Progenitor cell of endocrine pancreas (in vitro differentiated cells): ENCODE measurements at places on chromosomes 12 and 14.

DNA sequence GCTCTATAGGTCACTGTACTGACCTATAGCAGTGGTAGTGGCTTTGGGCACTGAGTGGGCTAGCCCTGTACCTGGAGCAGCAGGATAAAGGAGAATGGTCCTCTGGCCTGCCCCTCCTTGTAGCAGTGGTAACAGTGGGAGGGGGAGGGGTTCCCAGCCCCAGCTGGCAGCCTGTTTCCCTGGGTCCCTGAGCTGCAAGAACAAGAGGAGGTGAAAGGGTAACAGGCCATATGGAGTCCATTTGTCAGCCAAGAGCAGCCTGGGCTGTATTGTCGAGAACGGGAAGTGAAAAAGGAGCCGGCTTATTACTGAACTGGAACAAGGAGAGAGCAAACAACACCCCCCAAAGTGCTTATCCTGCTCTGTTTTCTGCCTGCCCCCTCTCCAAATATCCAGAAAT, 73.8 kb upstream of the SRSF5 start:
- DNase-seq = no peak

DNA sequence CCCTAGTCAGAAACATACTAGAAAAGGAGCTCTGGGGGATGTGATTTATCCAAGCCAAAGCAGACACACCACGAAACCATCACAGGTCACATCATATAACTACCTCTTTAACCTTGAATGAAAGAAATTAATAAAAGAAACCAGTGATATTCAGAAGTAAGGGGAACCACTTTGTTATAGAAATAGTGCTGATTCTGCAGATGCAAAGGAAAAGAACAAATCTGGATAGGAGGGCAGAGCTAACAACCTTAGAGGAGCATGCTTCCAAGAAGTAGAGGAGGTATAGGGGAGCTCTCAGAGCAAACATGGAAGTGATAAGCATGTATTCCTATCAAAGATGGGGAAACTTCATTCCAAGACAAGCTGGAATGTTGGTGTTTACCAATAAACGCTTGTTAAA, 117.0 kb upstream of the MDM1 start:
- no peak for DNase-seq

GRCh38 chr12:6182279-6182898, 17.8 kb upstream of the CD9 start:
- no peak for DNase-seq

GRCh38 chr14:65159281-65160062, 57.2 kb upstream of the MAX start:
- no peak for DNase-seq

DNA sequence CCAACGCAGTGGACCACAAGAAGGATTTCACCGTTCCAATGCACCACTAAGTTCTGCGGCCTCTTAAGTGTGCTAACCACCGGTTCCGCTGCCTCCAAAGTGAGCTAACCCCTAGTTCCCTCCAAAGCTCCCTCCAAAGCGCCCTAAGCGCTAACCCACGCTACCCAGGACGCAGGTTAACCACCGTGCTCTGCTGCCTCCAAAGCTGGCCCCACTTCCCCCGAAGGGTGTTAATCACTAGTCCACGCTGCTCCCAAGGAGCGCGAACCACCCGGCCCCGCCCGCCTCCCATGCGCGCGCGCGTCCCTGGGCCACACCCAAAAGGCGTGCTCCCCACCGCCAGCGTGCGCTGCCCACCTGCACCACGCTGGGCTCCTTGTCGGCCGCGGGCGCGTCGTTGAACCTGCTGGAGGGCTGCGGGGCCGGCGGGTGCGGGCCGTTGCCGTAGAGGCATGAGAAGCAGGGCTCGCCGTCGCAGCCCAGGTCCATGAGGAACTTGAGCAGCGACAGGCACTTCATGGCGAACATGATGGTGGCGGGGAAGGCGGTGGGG, 11.7 kb downstream of the FAM181A start:
- DNase-seq = no peak

DNA sequence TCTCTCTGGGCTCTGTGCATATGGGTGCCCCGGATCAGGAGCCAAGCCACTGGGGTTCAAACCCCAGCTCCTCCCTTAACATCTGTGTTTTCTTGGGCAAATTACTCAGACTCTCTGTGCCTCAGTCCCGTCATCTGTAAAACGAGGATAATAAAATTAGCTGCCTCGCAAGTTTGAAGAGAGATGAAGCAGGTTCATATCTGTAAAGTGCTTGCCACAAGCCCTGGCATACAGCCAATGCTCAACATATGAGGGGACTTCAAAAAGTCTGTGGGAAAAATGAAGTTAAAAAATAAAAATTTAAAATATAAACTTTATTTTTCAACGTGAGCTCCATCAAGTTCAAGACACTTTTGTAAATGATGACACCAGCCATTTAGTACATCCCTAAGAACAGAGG, 276.7 kb downstream of the FOXN3 start:
- no peak for DNase-seq

DNA sequence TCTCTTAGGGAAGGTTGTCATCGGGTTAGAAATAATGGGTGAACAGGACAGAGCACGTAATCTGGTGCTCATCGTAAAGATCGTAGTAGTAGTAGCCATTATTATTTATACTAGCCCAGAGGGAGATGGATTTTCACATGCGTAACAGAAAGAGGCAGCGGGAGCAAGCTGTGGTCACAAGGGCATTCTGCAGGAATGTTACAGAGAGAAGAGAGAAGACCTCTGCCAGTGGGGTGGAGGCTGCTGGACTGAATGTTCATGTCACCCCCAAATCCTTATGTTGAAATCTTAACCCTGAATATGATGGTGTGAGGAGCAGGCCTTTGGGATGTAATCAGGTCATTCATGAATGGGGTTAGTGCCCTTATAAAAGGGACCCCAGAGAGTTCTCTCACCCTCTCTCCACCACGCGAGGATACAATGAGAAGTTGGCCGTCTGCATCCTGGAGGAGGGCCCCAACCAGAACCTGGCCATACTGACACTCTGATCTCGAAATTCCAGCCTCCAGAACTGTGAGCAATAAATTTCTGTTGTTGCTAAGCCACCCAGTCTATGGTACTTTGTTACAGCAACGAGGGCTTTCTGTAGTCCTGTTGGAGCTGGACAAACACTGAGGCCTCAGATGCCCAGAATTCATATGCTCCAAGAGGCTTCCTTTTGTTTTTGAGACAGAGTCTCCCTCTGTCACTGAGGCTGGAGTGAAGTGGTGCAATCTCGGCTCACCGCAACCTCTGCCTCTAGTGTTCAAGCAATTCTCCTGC, 131.2 kb upstream of the MED13L start:
- no peak for DNase-seq

GRCh38 chr12:14773685-14774073, 29.6 kb downstream of the WBP11 start:
- DNase-seq = peak; percentile 38

DNA sequence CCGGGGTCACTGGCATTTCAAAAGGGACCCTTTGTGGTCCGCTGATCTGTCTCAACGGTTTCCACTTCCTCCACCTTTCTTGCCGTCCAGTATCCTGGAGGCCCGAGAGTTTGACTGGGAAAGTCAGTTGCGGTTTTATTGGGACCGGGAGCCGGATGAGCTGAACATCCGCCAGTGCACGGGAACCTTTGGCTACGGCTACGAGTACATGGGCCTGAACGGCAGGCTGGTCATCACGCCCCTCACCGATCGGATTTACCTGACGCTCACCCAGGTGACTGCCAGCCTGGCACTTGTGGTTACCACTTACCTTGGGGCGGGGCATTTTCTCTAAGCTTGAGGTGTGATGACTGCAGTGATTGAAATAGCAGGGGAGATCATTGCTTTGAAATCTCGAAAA, 83.8 kb downstream of the DNAH10 start:
- DNase-seq = no peak

GRCh38 chr14:65486863-65487262, 74.3 kb downstream of the FUT8 start:
- no peak for DNase-seq

DNA sequence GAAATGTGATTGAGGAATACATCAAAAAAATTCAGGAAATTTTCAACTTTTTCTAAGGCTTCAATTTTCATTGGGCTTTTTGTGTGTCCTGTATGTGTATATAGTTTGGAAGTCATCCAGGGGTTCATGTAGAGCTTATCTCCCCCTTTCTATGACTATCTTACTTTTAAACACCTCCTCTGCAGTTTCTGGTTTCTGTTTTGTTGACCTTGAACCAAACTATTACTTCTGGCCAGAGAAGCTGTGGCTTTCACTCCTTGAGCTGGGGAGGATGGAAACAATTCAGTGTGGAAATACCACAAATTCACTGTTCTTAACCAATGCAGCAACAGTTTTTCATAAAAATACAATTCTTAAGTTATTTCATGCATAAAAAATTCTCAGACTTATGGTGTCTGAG, 613.2 kb upstream of the SEL1L start:
- no peak for DNase-seq

DNA sequence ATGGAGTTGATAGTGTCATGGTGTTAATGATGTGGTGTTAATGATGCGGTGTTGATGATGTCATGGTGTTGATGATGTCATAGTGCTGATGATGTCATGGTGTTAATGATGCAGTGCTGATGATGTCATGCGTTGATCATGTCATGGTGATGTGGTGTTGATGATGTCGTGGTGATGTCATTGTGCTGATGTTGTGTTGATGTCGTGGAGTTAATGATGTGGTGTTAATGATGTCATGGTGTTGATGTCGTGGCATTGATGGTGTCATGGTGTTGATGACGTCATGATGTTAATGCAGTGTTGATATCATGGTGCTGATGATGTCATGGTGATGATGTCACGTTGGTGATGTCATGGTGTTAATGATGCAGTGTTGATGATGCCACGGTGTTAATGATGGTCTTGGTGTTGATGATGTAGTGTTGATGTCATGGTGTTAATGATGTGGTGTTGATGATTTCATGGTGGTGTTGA, 49.1 kb upstream of the RIMBP2 start:
- DNase-seq = no peak

- DNase-seq = no peak
These were observed 411.1 kb upstream of the MDGA2 start for GRCh38 chr14:48086516-48086915.

DNA sequence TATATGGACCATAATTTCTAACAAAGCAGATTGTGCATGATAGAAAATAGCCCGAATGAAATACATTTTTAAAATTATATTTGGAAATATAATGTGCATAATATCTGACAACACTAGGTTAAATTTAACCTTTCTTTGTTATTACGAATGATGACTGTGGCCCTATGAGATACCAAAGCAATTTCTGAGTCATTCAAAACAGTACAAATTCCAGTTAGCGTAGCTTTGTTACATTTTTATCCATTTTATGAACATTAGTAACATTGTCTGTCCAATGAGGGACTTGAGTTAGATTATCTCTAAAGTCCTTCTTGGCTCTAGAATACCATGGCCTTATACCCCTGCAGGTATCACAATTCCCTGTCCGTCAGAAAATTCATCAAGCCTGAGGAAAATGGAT, 39.0 kb upstream of the REP15 start:
- no peak for DNase-seq

- DNase-seq = no peak
These were observed 4.7 kb downstream of the ADCK1 start for GRCh38 chr14:77804592-77804991.

- DNase-seq = no peak
These were observed 821.3 kb upstream of the TMEM132C start for GRCh38 chr12:127445581-127446139.

DNA sequence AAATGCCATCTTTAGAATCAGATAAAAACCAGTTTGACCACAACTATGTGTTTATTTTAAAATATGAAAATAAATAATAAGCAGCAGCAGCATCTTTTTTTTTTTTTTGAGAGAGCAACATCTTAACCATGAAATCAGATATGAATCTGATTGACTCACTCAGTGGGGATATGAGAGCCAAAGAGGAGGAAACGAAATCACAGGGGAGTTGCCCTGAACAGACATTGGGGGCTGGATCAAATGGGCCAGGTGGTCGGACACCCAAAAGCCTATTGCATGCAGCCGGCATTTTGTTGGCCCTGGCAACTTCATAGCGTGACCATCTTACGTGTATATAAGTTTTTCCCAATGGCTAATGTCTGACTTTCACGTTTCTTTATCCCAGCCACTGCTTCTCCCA, 321.1 kb downstream of the NPAS3 start:
- no peak for DNase-seq

DNA sequence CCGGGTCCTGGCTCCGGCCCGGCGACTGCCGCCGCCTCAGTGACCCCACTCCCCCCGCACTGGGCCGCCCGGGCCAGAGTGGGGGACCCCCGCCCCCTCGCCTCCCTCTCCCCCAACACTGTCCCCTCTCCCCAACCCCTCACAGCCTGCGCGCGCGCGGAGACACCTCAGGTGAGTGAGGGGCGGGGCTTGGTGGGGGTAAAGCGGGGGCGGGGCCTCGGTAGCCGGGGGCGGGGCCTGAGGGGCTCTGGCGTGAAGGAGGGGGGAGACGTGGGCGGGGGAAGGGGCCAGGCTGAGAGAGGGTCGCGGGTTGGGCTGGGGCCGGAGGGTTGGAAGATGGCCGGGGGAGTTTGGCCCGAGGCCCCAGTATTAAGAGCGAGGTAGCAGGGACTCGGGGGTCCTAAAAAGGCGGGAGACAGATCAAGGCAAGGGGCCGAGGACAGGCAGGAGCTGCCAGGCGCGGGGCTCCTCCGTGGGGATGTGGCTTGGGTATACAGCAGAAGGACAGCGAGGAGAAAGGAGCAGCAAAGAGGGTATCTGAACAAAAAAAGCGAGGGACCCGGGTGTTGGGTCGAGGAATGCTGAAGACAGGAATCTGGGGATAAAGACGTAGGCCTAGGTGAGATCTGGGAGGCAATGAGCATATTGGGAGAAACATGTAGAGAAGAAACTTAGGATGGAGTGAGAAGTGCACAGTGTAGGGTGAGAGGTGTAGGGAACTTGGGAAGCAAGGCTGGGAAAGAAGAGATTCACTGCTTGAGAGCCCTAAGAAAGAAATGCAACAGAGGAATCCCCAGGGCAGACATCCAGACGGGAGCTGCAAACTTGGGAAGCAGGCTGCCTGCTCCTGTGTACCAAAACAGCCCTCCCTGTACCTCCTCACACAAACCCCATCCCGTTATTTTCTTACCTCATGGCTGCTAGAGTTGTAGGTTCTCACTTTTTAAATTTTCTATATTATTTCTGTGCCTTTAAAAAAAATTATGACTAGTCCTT, 10.8 kb downstream of the SUOX start:
- peak; percentile 70 for DNase-seq

GRCh38 chr14:35088514-35088913, 33.3 kb downstream of the PPP2R3C start:
- no peak for DNase-seq

GRCh38 chr14:42421377-42422078, 814.9 kb downstream of the LRFN5 start:
- DNase-seq = no peak

- DNase-seq = peak; percentile 57
These were observed 49.9 kb downstream of the LRRC74A start for GRCh38 chr14:76876076-76876475.

DNA sequence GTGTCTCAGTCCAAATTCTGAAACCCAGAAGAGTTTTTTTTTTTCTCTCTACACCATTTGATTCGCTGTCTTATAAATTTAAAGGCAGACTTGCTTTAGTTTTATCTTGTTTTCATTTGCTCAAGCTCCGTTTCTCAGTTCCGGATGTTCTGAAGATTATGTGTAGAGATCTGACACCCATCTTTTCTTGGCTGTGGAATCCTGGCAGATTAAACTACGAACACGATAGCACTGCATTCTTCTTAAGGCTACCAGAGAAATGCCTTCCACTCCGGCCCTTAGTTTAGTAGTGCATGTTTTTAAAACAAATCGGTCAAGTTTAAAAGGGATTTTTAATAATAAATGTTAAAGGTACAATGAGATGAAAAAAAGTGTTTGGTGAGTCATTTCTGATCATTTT, 106.4 kb downstream of the LMO3 start:
- DNase-seq = no peak
